ENCODE measurements at places on chromosomes 2 and 18.

DNA sequence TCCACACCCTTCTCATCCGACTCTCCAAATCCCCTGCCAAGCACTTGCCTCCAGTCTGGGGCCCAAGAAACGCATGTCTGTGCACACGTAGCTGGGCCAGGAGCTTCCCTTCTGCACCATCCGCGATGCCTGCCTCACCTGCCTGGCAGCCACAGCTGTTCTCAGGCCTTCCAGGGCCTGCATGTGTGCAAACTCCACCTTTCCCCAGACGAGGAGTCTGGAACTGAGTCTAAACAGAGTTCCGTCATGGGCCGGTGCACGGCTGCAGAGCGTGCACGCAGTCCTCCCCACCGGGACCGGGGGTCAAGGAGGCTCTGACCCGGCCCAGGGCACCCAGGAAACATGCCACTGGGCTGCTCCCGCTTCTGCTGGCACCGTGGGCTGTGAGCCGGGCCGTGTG, 66.8 kb upstream of the SALL3 start:
- DNase-seq, result no peak

- DNase-seq, result no peak
Observed at GRCh38 chr2:213991453-213992108, 419.3 kb upstream of the VWC2L start.

DNA sequence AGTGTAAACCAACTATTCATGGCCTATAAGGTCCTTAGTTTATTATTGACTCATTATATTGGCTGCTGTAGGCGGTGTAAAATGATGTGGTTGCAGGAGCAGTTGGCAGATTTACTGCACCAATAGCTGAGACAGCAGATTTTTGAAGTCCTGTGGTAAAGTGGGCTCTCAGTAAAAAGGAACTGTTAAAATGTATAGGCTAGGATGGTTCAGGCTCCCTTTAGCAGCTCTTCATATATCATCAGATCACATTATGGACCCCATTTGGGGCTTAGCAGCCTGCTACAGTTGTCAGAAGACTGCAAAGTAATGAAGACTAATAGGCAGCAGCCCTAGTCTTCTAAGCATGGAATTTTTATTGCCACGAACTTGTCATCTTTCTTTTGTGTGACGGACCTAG, 27.8 kb downstream of the MTX2 start:
- DNase-seq, result no peak

DNA sequence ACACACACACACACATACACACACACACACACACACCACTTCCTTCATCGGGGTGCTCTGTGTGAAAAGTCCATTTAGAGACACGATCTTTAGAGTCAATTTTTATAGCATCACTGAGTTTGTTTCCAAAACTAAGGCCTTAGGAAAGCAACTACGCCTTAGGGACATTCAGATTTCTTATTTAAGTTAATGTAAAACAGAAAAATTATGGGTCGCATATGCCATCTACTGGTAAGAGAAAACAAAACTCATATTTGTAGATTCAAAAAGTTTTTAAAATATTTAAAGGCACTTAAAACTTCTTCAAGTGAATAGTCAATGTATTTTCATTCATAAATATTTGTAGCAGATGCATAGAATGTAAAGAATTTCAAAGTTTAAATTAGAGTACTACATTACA, 166.2 kb downstream of the ATAD2B start:
- DNase-seq, result peak; percentile 20

GRCh38 chr2:168596881-168597655, 141.0 kb downstream of the CERS6 start:
- DNase-seq, result no peak

GRCh38 chr2:68569604-68570003, 73.8 kb upstream of the PROKR1 start:
- DNase-seq, result no peak

DNA sequence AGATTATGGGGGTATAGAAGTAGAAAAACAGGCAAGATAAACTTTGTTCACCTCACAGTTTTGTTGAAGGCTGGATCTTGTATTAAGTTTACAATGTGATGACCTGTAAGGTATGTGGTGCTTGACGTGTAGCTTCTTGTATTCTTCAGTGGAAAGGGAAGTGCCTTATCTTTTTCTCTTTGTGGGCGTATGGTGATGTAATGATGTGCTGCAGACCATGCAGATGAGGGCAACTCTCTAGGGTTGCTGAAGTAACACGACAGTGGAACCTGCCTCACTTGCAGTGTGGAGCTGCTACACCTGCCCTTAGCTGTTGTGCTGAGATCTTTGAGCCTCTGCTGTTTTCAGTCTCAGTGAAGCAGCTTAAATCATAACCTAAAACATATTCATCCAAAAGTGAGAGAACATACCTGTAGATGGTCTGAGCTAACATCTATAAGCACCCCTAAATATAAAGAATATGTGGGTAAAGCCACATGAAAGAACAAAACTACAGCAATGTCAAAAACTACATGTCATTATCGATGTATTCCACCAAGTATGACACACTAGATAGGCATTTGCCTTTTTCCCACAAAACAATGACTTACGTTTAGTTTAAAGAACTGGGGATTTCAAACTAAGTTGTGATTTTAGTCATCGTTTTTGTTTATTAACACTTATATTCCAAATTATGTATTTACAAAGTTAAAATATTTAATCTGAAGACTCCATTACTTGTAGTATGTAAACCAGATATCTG, 1144.1 kb downstream of the CNTNAP5 start:
- DNase-seq, result no peak

DNA sequence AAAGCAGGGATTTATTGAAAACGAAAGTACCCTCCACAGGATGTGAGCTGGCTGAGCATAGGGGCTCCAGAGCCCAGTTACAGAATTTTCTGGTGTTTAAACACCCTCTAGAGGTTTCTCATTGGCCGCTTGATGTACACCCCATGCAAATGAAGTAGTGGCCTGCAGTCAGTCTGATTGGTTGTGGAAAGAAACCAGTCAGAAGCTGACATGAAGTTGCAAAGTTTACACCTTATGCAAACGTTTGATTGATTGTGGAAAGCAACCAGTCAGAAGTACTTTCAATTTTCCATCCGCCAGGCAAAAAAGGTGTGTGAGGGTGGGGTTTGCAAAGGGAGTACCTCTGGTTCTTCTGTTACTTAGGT, 62.3 kb downstream of the VWA3B start:
- DNase-seq, result no peak

- no peak for DNase-seq
Observed at GRCh38 chr18:71666481-71666880, 877.7 kb downstream of the CBLN2 start.

DNA sequence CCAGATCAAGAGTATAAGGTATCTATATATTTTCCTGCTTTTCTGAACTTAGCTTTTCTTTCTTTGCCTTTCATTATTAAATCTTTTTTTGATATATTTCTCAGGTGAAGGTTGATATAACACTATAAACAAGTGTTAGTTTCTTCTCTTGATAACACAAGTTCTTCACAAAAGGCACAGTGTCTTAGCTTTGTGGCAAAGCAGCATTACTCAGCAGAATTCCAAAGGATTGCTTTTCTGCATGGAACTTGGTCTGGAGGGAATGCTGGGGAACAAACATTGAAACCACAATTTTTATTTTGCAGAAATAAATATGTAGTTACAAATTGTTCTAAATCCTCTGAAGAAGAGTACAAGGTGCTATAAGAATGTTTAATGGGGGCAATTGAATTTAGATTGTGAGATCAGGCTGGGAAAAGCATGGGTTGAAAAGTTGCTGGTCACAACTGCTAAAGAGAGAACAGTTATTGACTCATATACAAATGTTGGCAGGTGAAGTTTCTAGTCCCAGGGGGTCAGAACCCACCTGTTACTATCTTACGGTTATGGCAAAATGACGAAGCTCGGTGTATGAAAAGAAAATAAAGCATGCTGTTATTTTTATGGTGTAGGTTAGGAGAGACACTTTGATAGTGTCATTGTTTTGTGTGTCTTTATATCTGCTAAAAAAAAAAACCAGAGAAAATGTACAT, 68.2 kb downstream of the UBR3 start:
- no peak for DNase-seq

DNA sequence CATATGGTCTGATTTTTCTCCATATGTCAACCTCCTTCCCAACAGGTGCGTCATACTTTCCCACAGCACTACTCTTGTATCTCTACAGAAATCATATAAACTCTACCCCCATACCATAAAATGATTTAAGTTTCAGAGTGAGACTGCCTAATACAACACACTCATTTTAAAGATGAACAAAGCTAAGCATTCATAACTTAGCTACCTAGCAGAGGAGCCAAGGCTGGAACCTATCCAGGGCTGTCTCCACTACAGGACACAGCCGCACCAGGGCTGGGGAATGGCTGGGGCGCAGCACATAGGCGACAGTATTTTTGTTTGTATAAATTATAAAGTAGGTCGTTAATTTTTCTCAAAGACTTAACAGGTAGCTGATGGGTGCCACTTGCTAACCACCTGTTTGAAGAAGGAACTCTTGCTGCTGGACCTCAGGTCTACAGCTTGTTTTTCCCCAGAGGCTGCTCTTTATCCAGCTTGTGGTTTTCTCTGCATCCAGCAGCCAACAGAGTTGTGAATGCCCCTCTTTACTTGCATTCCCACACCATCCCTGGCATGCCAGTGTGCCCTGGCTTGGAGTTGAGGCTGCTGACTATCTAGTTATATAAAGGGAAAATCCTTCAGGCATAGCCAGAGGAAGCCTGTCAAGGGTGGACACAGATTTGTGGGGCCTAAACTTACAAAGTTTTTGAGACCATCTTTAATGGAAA, 62.0 kb downstream of the HNRNPLL start:
- peak; percentile 68 for DNase-seq
